ENCODE measurements at places on chromosomes 12 and 14.

DNA sequence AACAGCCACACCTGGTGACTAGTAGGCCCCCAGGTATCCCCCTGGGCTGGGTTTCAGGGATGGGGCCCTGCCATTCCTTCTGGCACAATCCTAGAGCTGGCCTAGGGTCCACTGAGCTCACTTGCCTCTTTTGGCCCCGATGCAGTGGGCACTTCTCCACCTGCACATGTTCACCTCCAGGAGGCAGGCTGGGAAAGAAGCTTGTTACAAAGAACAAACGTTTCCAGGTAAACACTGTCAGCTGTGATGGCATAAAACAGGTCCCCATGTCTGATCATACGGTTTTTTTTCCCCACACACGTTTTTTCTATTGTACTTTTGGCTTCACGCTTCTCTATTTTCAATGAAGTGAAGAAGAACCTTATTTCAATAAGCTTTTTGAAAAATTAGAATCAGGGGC, 15.8 kb upstream of the HVCN1 start:
- DNase-seq = no peak

DNA sequence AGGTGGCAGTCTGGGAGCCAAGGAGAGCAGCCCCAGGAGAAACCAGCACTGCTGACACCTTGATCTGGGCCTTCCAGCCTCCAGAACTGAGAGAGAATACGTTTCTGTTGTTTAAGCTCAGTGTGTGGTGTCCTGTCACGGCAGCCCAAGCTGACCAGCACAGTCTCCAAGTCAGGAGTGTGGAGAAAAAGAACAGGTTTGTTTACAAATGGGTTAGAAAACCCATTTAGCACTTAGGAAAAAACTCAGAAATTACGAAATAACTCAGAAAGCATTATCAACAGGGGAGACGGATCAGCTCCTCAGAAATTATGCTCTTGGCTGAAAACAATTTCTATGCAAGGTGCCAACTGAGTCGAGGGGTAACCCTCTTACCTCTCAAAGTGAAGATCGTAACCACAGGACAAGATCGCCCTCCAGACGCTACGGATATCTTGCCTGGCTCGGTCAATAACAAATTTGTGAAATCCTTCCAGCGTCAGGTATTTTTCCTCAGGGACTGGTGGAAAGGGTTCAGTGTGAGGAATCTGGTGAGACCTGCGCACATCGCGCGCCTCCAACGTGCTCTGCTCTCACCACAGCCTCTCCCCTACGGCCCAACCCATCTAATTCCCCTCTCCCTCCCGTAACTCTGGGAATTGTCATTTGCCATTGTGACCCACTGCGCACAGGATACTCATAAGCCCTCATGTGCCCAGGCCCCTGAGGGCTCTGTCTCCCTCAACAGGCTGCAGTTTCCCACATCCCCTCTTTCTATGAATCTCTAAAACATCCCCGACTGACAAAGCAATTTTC, 50.2 kb downstream of the TRAFD1 start:
- no peak for DNase-seq

DNA sequence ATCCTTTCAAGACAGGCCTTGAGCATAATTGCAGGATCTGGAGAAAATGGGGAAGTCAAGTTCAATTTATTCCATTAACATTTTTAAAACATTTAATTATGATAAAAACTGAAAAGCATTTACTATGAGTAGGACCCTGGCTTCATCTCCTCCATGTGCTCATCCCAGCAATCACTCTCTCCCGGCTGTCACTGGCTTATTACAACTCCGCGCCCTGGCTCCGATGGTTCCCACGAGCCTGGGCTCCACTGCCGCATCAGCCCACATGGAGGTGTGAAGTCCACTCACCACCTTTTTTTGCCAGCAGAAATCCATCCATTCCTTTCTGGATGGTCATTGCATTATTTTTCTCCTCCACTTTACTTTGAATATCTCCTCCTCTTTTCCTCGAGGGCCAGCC, 194.4 kb downstream of the EMP1 start:
- DNase-seq = no peak

DNA sequence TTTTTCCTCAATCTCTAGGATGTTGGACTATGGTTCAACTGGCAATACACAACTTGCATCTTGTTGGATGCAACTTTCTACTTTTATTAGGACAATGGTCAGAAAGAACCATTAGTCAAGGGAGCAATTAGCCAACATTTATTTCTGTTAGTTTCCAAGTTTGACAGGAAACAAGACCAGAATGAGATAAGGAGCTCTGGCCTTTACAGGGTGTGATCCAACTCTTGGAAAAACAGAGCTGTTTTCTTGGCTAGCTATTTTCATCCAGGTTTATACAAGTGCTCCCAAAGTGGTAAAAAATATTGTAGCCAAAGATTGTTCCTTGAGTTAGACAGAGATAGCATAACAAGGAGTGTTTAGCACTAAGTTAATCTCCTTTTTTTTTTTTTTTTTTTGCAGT, 3.9 kb upstream of the SYNE2 start:
- no peak for DNase-seq

GRCh38 chr12:14399871-14400270, 34.4 kb downstream of the ATF7IP start:
- DNase-seq = no peak

GRCh38 chr14:22155571-22155970, 433.5 kb downstream of the DAD1 start:
- no peak for DNase-seq

- DNase-seq = no peak
Measured at GRCh38 chr14:35535483-35536112, 1.6 kb downstream of the INSM2 start.

- no peak for DNase-seq
Measured at GRCh38 chr12:7083125-7083524, 9.1 kb downstream of the C1R start.

GRCh38 chr12:69022674-69023073, 89.7 kb upstream of the CPM start:
- DNase-seq = no peak

DNA sequence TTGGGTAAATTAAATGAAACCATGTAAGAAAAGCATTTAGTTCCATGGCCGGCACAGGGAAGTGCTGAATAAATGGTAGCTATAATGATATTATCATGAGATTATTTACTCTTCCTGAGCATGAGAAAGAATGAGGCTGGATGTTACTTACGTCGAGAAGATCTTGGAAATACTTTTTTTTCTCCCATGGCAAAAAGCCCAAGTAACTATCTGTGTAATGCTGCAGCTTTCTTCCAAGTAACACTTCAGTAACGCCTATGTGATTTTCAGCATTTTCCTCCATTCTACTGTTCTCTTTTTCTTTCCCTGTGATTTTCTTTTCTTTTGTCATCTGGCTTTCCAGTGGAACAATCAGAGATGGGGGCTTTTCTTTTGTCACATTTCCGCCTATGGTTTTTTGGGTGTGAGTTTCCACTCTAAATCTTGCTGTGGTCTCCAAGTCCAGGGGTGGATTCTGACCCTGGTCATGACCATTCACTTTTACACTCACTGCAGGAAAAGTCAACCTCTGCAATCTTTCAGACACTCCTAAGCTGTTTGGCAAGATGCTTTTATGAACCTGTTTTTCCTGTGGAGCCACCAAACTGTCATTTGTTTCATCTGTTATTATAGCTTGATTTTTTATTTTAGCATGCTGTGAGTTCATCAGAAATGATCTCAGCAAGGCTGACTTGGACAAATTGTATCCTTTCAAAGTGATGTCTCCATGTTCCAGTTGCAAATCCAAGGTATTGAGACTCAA, 25.0 kb upstream of the SYCP3 start:
- DNase-seq = no peak
